ENCODE measurements at places on chromosomes 6 and 20.

GRCh38 chr20:49616154-49617007, 48.4 kb upstream of the PTGIS start:
- DNase-seq: no peak

GRCh38 chr20:60586269-60587050, 628.2 kb downstream of the CDH26 start:
- DNase-seq: peak; percentile 54

DNA sequence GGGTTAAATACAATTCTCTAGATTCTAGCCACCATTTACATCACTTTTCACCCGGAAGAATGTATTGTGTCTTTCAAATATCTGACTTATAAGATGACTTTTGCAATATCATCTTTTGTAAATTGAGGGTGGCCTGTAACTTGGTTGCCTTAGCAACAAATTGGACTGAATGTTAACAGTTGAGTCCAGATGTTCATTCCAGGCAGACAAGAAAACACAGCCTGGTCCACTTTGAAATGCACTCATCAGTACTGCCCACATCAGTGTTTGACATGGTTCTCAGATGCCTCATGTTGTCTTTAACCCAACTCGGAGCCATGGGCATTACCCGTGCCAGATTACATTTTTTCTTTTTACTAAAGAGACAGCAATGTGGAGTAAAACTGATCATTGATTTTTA, 781.6 kb upstream of the CHD6 start:
- DNase-seq: no peak

- DNase-seq: no peak
Measured at GRCh38 chr20:13262671-13263360, 41.7 kb downstream of the ISM1 start.

- no peak for DNase-seq
Measured at GRCh38 chr20:23287354-23288190, 63.0 kb upstream of the NXT1 start.

- no peak for DNase-seq
Measured at GRCh38 chr6:25623879-25624278, 28.1 kb upstream of the SCGN start.
